Esophagus squamous epithelium (tissue), 5 donors: ENCODE measurements at places on chromosomes 2 and 18.

- DNase-seq: no peak
Observed at GRCh38 chr18:74950479-74950878, 258.5 kb downstream of the PTGR3 start.

DNA sequence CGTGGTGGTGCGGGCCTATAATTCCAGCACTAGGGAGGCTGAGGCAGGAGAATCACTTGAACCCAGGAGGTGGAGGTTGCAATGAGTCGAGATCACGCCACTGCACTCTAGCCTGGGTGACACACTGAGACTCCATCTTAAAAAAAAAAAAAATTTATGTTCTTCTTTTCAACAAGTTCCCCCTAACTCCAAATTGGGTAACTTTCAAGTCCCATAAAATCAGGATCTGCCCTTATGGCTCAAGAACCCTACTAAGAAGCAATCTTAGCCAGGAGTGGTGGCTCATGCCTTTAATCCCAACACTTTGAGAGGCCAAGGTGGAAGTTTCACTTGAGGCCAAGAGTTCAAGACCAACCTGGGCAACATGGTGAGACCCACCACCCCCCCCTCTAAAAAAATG, 30.3 kb upstream of the TLK1 start:
- no peak for DNase-seq

DNA sequence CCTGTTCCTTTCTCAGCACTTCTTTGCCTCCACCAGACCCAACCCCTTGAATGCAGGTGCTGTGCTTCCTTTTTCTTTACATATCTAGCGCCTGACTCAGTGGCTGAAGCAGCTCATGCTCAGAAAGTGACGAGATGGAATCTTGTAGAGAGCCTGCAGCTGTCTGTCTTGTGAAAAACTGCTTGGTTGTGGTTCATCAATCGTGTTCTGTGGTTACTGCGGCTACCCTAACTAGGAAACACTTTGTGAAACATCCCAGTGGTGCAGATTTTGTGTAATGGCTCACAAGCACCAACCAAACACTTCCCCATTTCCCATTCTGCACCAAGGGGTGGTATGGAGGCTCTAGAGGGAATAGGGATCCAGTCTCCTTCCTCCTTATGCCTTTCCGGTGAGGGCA, 307.2 kb upstream of the MMADHC start:
- DNase-seq: no peak

DNA sequence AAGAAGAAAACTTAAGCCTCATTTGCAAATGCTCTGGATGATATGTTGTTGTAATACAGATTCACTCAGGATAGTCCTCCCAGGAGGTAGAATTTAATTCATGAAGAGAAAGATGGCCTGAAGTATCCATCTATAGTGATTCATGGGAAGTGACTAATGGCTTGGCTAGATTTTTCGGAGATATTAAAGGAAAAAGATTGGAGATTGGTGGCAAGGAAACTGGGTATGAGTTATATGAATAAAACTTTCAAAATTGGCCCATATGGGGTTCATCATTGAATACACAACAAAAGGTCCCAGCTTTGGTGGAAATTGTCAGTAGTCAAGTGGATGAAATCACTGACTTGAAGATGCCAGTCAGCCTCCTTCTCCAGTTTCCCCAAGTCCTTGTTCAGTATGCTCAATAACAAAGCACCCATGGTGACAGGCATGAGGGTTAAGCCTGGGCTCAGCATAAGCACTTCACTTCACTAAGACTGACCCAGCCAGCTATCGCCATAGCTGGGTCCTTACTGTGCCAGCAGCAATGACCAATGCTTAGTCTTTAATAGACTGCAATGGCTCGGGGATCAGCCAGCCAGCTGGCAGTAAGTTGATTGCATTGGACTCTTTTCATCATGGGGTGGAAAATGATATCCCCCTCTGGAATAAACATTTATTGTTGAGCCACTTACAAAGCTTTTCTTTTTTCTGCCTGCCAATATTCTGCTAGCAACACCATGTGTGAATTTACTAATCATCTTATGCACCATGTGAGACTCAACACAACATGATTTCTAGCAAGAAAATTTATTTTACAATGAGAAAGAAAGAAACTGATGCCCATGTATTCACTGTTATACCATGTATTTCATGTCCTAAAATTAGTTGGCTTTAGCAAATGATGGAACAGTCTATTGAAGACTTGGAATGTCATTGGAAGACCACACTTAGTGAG, 176.6 kb upstream of the TACR1 start:
- DNase-seq: no peak

GRCh38 chr2:54262015-54262765, 6.2 kb upstream of the TSPYL6 start:
- no peak for DNase-seq

DNA sequence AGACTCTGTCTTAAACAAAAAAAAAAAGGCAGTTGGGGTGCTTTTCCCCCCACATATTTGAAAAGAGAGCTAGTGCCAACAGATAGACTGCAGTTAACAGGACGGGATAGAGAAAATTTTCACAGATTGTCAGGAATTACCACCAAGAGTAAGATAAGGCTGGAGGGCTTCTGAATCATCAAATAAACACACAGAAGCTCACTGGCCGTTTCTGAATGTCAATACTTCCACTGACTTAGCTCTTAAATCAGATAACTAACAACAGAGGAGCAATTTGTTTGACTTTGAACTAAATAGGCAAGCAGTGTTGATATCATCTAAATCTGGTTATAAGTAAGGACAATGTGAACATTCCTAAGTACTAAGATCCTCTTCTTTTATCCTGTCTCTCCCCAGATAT, 34.7 kb downstream of the PIEZO2 start:
- no peak for DNase-seq
